Foreskin keratinocyte (primary cell): ENCODE measurements at places on chromosomes 12 and 14. TPM values are rescaled to one million over a fixed set of nuclear protein-coding genes. Genes with fewer than 3 reads are reported as not detected.

The HRK gene
- total RNA-seq = not detected in 2 replicates

The CCDC38 gene
- not detected in 2 replicates for total RNA-seq

The RHNO1 gene
- 33.1 and 33.4 TPM in 2 replicates for total RNA-seq

The LBHD2 gene
- total RNA-seq = not detected in 2 replicates

The KRT6C gene
- total RNA-seq = 4.5 and 7.6 TPM in 2 replicates

The SVOP gene
- not detected in 2 replicates for total RNA-seq

The RASSF8 gene
- 15.6 and 17.1 TPM in 2 replicates for total RNA-seq

The COX8C gene
- total RNA-seq = not detected in 2 replicates

The PRICKLE1 gene
- total RNA-seq = 6.2 and 6.9 TPM in 2 replicates

The AMN gene
- total RNA-seq = 0.44 and 0.63 TPM in 2 replicates
